Cortex of kidney (tissue), 1 donor: ENCODE measurements at places on chromosomes 1 and 21.

DNA sequence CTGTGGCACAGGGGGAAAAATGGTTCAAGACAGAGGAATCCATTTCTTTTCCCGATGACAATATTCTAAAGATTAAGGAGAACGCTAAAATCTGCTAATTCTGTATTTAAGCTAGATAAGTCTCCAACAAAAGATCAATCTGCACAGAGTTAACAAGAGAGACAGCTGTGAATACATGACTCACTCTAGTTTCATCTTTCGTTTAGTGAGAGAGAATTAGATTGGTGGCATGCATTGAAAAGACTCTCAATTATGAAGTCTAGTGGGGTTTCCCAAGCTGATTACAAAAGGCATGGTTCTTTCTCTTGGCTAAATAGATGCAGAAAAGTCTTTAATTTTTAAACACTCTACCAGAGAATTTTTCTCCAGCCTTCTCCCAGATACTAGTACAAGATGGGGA lies 34.4 kb downstream of the CAPN9 start:
- no peak for DNase-seq

- DNase-seq = no peak
Measured at GRCh38 chr1:88731475-88732269, 47.6 kb downstream of the PKN2 start.

- no peak for DNase-seq
Measured at GRCh38 chr1:18764362-18764761, 95.1 kb downstream of the TAS1R2 start.

DNA sequence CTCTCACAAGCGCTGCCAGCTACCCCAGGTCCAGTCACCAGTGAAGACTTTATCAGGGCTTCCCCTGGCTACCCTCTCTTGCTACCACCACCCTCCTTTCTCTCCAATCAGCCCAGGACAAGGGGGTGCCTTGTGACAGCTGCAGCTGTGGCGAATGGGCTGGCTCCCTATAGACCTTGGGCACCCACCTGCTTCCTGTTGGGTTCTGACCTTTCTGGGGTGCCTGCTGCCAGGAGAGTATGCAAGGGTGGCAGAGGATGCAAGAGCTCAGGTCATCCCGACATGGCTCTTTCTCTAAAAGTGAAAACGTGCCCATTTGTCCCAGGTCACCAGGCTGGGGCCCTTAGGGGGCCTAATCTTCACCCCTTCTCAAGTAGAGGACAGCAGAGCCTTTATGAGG lies 6.6 kb downstream of the KLHDC8A start:
- DNase-seq = no peak

DNA sequence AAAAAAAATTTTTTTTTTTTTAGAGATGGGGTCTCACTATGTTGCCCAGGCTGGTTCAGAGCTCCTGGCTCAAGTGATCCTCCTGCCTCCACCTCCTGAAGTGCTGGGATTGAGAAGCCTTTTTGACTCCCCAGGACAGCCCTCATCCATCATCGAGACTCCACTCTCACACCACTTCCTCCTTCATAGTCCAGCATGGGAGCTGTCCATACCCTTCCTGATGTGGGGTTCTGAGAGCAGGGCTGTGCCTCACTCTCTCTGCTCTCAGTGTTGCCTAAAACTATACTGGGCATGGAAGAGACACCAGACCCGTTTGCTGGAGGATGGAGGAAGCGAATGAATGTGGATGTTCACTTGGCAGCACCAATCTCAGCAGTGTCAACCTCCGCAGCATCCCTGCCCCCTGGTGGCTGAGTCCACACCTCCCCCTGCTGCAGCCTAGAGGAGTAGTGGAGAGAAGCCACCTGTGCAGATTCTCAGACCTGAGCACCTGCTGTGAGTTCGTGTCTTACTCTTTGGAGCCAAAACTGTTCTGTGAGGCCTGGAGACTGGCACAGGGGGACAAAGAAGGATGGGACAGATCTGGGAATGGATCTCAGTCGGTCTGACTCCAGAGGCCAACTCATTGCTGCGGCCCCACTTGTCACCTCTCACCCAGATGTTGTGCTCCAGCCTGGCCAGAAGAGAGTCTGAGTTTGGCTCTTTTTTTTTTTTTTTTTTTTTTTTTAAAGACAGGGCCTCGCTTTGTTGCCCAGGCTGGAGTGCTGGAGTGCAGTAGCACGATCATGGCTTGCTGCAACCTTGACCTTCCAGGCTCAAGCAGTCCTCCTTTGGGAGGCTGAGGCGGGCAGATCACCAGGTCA lies 17.7 kb downstream of the TINAGL1 start:
- no peak for DNase-seq

DNA sequence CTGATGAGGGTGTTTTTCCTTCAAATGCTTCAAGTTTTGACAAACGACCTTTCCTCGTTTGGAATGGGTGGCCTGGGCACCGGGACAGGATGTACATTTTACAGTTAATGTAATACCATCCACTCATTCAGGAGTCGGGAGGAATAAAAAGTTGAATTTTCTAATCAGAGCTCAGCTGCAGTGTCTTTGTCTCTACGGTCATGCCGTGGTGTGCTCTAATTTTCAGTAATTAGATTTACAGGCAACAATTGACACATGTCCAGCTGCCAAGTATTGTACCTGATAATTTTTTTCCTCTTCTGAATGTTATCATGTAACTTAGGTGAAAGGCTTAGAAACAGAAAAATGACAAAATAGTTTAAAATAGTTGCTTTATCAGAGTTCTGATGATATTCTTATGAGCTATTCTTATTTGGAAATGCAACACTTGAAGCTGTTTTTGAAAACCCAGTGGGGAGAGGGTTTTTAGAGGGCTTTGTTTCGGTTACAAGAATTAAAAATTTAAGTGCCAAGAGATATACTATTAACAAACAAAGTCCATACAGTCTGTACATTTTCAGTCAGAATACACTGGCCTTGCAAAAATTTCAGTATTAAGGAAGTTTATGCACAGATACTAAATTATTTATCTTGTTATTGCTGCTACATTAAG lies 1.0 kb downstream of the CDKN2C start:
- DNase-seq = no peak
